ENCODE measurements at places on chromosomes 2 and 18.

DNA sequence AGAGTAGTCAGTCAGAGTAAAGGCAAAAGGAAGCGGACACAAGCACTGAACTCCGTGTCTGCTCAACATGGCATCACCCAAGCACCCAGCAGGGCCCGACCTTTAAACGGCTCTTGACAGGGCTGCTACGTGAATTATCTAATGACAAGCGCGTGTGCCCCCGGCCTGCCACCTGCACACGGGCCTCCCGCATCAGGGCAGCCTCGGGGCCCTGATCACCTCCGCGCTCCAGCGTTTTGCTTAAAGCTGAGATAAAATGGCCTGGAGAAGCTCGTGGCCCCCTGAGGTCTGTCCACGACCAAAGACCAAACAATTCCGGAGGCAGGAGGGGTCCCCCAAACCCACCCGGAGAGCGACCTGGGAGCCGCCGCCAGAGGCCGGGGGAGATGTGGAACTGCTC lies 376 bp downstream of the NDUFA10 start:
- DNase-seq = peak; percentile 3

GRCh38 chr2:223602972-223603371 lies 811 bp upstream of the SCG2 start:
- no peak for DNase-seq

- DNase-seq = no peak
Observed at GRCh38 chr18:35694808-35695207, 113.3 kb downstream of the GALNT1 start.

DNA sequence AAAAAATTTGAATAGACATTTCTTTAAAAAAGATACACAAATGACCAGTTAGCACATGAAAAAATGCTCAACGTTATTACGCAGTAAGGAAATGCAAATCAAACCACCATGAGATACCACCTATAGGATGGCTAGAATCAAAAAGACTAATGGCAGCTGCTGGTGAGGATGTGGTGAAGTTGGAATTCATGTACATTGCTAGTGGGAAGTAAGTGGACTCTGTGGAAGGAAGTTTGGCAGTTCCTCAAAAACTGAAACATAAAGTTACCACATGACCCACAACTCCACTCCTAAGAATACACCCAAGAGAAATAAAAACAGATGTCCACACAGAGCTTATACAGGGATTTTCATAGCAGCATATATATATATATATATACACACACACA lies 51.2 kb downstream of the MBP start:
- peak; percentile 75 for DNase-seq

DNA sequence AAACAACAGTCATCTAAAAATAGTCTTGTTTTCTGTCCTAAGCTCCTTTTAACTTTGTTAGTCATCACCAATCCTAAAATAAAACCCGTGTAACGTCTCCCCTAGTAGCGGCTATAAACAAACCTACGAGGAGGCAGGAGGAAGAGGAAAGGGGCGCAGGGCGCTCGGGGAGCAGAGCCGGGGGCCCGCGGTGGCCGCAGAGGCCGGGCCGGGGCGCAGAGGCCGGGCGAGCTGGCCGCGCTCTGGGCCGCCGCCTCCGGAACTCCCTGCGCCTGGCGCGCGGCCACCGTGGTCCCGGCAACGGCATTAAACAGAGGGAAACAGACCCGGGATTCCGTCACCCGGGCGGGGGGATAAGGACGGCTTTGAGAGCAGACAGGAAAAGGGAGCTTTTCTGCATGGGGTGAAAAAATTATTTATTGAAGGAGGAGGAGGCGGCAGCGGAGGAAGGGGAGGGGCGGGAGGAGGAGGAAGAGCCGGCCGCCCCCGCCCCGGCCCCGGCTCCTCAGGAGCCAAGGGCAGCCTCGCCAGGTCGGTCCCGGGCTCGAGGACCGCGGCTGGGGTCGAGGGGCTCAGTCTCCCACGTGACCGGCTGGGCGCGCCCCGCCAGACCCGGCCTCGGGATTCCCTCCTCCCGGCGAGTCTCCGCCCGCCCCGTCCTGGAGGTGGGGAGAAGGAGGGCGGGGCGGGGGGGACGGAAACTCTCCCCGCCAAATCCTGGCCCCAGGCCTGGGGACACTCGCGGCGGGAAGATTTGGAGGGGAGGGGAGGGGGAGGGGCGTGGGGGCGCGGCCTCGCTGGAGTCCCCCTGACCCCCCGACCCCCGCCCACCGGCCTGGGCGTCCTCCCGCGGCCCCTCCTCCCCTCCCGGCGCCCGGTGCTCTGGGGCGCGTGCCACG lies 1.8 kb upstream of the NFATC1 start:
- peak; percentile 87 for DNase-seq

GRCh38 chr2:171146633-171147032 lies 14.1 kb downstream of the TLK1 start:
- DNase-seq = no peak

GRCh38 chr2:161436411-161436810 lies 20.3 kb downstream of the TBR1 start:
- DNase-seq = peak; percentile 75

GRCh38 chr2:25301453-25302352 lies 40.0 kb downstream of the DNMT3A start:
- peak; percentile 82 for DNase-seq

DNA sequence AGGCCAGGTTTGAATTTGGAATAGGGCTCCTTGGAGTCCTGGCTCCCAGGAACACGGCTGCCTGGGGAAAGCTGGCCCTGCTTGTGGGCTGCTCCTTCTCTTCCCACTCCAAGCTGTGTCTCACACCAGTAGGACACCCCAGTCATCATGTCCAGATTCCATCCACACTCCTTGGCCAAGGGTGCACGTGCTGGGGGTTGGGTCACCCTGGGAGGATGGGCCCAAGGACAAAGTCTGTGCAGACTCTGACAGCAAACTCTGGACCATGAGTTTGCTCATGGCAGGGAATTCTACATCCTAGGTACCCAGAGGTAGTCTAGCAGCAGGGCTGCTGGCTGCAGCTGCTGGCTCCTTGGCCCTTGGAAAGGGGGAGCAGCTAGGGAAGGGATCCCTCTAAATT lies 102.4 kb upstream of the EPAS1 start:
- no peak for DNase-seq

DNA sequence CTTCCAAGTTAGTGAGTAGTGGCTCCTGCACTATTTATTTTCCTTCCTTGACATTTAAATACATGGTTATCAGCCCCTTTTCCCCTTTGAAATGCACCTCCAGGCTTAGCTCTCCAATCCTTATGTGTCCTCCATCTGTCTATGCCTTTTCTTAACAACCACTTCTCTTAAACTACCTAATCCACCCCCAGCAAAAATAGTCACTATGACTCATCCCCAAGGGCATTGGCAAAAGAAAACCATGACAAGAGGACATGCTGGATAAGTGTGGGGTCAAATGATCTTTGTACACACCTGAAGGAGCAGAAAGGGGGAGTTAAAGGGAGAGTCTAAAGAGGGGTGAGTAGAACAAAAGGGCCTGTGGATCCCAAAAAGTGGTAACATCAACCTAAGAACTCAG lies 127.2 kb downstream of the ANKRD44 start:
- DNase-seq = peak; percentile 42

GRCh38 chr2:223314811-223315210 lies 262.8 kb downstream of the KCNE4 start:
- peak; percentile 44 for DNase-seq

GRCh38 chr2:104462731-104463130 lies 391.2 kb upstream of the POU3F3 start:
- no peak for DNase-seq

- DNase-seq = no peak
Observed at GRCh38 chr2:140584471-140584870, 1546.3 kb downstream of the LRP1B start.

GRCh38 chr2:222298311-222299150 lies at the start of gene PAX3:
Gene PAX3, minus strand, starts transcription at chr2:222298998. Its CDS starts 383 bp downstream, at chr2:222298615.
- DNase-seq = no peak

DNA sequence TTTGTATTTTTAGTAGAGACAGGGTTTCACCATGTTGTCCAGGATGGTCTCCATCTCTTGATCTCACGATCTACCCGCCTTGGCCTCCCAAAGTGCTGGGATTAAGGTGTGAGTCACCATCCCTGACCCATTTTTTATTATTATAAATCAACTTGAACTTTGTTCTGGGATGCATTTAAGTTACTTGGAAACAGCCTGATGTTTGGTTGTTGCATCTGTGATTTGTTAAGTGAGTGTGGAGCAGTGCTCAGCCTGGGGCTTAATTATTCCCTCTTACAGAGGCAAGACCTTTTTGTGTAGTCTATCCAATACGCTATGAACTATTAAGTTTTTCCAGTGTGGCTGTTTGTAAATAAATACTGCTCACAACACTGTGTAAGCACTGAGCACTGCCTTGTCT lies 32.6 kb downstream of the MTA3 start:
- DNase-seq = peak; percentile 22

DNA sequence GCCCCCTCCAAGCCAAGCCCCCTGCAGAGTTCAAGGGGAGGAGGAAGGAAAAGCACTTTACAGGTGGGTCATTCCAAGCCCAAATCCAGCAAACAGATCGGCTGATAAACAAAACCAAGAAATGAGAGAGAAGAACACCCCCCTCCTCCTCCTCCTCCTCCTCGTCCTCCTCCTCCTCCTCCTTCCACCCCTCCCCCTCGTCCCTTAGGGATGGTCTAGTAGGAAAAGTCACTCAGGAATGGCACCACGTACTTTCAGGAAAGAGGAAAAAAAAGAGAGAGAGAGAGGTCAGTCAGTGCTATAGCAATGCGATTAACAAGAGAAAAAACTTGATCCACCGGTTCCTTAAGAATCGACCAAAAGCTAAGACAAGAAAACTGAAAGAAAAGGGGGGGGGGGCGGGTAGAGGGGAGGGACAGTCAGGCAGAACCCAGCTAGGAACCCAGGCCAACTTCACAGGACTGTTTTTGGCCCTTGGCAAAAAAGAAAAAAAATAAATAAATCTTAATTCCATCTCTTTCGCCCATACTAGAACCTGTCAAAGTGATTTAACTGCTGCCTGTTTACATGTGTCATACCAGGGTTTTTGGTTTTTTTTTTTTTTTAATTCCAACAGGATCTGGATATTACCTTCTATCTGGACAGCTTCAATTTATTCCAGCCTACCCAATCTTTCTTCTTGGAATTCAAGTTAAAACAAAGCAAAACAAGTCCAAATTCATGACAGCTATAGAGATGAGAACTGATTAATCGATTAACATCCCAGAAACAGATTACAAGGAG lies 906 bp downstream of the IKZF2 start:
- peak; percentile 7 for DNase-seq

DNA sequence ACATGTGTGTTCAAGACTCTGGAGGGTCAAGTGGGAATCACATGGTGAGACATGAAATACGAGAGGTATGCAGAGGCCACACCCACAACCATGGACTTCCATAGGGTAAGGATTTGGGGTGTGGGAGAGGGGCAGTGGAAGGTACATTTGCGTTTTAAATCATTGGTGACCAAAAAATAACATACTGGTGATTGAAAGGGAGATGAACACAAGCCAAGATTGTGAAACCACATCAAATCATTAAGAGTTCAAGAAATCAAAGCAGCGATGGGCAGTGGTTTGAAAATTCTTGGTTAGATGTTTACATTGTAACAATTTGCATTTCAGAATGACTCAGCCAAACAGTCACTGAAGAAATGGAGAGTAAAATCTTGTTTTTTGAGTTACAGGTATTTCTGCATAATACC lies 1.9 kb upstream of the CABYR start:
- no peak for DNase-seq

DNA sequence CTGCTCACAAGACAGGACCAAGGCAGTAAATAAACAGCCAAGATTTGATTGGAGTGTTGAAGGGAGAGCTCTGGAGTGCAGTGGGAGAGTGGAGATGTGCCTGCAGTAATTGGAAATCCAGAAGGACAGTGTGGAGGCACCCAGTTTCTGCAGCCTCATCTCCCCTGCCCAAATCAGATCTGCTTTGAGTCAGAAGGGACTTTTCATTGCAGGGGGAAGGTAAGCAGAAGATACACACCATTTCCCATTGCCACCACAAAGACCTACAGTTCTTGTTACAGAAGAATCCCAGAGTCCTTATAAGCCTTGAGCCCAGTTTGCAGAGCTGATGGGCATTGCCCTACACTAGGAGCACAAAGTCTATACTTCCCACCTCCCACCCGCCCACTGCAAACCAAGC lies 27.2 kb upstream of the GCFC2 start:
- DNase-seq = no peak

GRCh38 chr18:73381699-73382036 lies 513.9 kb upstream of the NETO1 start:
- no peak for DNase-seq

GRCh38 chr18:48695671-48696070 lies 156.8 kb downstream of the CTIF start:
- no peak for DNase-seq

DNA sequence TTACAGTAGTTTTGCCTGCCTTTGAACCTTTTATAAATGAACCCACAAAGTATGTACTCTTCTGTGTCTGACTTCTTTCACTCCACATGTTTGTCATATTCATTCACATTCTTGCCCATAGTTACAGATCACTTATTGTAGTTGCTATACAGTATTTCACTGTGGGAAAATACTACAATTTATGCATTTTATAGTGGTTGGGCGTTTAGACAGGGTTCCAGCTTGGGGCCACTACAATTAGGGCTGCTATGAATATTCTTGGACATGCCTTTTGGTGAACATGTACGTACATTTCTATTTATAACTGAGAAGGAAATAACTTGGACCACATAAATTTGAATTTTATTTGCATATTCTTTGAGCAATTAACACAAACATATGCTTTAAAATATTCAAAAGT lies 15.4 kb upstream of the PMAIP1 start:
- peak; percentile 74 for DNase-seq

GRCh38 chr2:229249536-229249935 lies 21.6 kb downstream of the PID1 start:
- no peak for DNase-seq

DNA sequence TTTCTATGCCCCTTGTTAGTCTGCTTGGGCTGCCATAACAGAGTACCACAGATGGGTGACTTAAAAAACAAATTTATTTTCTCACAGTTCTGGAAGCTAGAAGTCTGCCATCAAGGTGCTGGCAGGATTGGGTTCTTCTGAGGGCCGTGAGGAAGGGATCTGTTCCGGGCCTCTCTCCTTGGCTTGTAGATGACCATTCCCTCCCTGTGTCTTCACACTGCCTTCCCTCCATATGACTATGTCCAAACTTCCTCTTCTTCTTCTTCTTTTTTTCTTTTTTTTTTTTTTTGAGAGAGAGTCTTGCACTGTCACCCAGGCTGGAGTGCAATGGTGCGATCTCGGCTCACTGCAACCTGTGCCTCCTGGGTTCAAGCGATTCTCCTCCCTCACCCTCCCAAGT lies 13.1 kb upstream of the CCNYL1 start:
- no peak for DNase-seq

DNA sequence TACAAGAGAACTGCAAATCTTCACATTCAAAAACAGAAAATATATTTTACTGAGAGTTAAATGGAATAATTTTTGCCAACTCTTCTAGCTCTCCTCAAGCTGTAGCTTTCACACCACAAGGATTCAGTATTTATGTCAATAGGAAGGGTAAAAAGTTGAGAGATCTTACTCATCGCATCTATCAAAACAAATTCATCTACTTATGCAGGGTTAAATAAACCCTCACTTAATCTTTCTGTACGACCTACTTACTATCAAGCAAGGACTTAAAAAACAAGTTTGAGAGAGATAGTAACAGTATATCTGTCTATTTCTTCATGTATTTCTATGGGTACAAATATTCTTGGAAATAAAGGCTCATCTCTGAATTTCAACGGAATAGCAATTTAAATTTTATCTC lies 35.5 kb downstream of the SIGLEC15 start:
- DNase-seq = peak; percentile 33

GRCh38 chr18:32072321-32072720 lies 19.4 kb upstream of the RNF138 start:
- no peak for DNase-seq

- DNase-seq = peak; percentile 10
Observed at GRCh38 chr18:2908946-2909335, 62.1 kb downstream of the EMILIN2 start.

- DNase-seq = peak; percentile 92
Observed at GRCh38 chr2:9638532-9638931, 7.7 kb upstream of the YWHAQ start.

Measured in fibroblast of skin of back (primary cell).